ENCODE measurements at places on chromosomes 3 and 15.

DNA sequence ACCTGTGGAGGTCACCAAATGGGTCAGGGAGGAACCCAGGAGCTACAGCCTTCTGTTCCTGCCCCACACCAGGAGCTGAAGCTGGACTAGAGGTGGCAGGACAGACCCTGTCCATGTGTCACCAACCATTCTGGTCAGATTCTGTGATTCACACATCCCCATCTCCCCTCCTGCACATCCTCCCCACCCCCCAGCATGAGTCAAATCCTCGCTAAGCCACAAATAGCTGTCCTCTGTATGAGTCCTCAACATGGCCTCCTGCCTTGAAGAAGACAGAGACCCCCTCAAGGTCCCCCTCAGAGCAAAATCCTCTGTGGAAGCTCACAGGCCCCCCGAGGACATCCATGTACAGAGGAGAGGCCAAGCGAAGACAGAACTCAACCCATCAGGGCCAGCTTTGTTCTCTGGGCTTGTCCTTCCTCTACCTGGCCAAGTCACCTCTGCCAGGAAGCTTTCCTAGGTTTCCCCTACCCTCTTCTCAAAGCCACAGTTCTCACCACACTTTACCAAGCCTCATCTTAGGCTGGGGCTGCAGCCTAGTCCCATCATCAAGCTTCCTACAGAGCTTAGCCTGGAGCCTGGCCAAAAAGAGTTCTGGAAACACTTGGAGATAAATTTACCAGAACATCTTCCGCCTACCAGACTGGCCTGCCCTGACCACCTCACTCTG, 17.1 kb downstream of the CACNA2D2 start:
- no peak for DNase-seq

GRCh38 chr3:59142556-59142955, 92.7 kb upstream of the CFAP20DC start:
- DNase-seq, result no peak

GRCh38 chr3:182436547-182436946, 356.8 kb upstream of the ATP11B start:
- DNase-seq, result no peak

DNA sequence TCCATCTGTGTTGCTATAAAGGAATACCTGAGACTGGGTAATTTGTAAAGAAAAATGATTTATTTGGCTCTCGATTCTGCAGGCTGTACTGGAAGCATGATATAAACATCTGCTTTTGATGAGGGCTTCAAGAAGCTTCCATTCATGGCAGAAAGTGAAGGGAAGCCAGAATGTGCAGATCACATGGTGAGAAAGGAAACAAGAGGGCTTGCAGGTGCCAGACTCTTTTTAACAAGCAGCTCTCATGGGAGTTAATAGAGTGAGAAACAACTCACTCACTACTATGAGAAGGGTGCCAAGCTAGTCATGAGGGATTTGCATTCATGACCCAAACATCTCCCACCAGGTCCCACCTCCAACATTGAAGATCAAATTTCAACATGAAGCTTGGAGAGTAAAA, 247.2 kb downstream of the ZIC4 start:
- DNase-seq, result no peak

- DNase-seq, result no peak
These were observed 120.5 kb upstream of the ALDH1A3 start for GRCh38 chr15:100759106-100759505.

GRCh38 chr15:39685999-39686613, 96.5 kb downstream of the FSIP1 start:
- no peak for DNase-seq

DNA sequence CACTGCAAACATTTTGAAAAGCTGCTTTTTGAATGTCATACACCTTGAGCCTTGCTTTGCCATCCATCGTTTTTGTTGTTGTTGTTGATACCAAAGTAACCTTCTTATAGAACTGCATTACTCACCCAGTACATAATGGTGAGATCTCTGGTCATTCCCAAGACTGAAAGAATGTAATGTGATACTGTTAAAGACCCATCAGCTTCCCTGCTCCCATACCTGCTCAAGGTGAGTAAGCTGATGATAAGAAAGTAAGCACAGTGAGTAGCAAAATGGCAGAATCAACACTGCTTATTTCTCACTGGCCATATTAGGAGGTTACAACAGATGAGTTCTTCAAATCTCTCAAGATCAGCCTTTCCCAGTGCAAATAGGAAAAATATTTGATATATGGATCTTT, 89.8 kb downstream of the CADPS start:
- DNase-seq, result no peak

DNA sequence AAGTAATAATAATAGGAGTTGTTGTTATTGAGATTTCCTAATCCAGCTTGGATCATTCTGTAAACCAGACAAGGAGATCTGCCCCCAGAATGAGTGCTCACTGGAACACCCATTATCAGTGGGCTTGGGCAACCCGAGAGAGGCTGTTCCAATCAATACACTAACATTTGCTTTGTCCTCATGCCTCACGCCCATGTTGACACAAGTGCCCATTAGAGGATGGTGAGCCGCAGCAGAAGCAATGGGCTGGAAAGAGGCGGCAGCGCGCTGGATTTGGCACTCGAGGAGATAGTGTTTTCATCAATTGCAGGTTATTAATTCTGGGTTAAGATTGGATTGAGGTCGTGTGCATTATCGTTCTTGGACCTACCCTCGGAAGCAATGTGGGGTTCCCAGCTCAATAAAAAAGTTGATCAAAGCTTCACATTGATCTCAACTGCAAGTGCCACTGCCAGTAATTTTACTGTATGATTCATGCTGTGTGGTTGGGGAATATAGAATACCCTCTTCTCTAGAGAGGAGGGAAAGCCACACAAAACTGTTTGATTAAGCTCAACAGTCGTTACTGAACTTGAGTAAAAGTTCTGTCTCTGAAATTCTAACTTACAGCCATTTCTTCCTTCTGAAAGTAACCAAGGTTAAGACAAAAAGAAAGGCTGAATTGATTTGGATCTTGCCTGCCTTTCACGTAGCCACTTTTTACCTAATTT, 15.7 kb downstream of the LYZL4 start:
- no peak for DNase-seq

DNA sequence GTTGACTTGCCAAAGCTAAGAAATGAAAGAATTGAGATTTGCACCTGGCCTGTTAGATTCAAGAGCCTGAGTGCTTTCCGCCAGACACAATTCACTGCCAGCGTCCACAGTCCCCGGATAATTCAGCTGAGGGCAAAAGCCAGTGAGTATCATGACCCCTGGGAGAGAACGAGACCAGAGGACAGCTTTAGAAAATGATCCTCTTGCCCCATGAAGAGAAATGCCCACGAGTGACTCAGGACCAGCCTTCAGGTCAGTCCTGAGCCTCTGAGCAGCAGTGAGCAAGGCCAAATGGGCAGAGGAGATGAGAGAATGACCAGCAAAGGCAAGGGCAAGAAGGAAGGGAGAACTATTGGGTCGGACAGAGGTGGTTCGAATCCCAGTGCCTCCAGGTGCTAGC, 273.5 kb downstream of the FAM43A start:
- no peak for DNase-seq

GRCh38 chr3:152474585-152474984, 205.9 kb downstream of the MBNL1 start:
- DNase-seq, result no peak

GRCh38 chr3:61896251-61896650, 334.9 kb downstream of the PTPRG start:
- no peak for DNase-seq

DNA sequence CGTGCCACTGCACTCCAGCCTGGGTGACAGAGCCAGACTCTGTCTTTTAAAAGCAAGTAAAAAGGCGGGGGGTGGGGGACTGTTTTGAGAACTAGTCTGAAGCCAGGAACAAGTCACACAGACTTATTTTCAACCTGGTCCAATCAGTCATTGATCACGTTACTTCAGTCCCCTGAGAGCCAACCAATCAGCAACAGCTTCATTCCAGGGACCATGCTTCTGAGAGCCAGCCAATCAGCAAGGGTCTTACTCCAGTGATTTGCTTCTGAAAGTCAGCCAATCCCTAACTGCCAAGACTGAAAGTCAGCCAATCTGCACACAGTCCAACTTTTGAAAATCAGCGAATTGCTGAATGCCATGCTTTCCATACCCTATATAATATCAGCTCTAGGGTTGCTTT, 48.6 kb upstream of the C15orf39 start:
- DNase-seq, result no peak

- DNase-seq, result no peak
These were observed 64.0 kb upstream of the TTBK2 start for GRCh38 chr15:42984493-42985034.

- DNase-seq, result no peak
These were observed 142.3 kb downstream of the GHSR start for GRCh38 chr3:172305974-172306373.

DNA sequence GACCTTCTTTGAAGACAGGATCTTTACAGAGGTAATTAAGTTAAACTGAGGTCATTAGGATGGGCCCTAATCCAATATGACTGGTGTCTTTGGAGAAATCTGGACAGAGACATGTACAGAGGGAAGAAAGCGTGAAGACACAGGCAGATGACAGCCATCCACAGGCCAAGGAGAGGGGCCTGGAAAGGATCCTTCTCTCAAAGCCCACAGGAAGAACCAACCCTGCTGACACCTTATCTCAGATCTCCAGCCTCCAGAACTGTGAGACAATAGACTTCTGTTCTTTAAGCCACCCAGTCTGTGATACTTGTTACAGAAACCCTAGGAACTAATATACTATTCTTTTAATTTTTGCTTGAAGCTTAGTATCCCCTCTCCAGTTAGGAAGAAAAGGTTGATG, 74.2 kb downstream of the WDR76 start:
- no peak for DNase-seq

DNA sequence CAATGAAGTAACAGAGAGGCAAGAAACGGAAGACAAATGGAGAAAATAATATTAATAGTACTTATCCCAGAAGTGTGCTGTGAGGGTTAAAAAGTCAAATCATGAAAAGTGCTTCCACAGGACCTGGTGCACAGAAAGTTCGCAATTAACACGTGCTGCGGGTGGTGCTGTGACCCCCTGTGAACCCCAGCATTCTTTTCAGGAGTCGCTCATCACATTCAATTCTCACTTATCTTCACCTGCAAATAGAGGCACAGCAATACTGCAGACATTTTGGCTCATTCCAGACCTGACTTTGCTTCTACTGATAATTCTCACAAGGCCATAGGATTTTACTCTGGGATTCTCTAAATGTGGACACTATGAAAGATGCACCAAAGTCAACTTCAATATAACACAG, 584.4 kb downstream of the GRM7 start:
- no peak for DNase-seq

GRCh38 chr15:90988296-90988695, 6.0 kb downstream of the PRC1 start:
- no peak for DNase-seq

GRCh38 chr3:175077216-175077615, 218.1 kb downstream of the NAALADL2 start:
- DNase-seq, result no peak

DNA sequence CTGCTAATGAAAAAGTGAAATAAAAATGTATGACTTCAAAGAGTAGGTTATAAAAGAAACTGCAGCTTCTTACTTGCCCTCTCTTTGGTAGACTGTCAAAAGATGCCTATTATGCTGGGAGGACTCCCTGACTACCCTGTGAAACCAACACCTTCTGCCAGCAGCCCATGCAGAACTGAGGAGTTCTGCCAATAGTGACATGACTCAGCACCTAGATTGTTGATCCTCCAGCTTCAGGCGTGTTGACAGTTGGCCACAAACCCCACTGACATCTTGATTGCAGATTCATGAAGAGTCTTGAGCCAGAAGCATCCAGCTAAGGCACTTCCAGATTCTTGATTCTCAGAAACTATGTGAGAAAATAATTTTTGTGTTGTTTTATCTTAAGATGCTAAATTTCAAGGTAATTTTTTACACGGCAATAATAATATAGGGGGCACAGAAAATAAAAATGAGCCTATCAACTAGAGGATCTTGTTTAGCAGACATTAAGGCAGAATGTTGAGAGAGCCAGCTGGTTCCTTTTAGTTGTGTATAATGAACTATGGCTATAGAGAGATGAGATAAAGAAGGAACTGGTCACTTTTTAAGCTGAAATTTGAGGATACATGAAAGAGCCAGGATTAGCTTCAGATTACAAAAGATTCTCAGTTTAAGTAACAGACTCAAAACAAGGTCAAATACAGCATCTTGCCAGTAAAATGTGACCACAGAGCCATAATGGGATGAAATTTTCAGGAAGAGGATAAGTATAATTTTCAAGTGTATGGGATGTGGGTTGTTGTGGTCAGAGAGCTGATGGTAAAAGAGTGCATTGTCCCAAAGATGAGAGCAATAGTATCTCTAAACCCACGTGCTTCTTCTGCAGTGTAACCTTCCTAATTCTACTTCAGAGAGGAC, 588.7 kb upstream of the CBLB start:
- no peak for DNase-seq

GRCh38 chr3:5022966-5023776, 43.9 kb downstream of the BHLHE40 start:
- peak; percentile 91 for DNase-seq

DNA sequence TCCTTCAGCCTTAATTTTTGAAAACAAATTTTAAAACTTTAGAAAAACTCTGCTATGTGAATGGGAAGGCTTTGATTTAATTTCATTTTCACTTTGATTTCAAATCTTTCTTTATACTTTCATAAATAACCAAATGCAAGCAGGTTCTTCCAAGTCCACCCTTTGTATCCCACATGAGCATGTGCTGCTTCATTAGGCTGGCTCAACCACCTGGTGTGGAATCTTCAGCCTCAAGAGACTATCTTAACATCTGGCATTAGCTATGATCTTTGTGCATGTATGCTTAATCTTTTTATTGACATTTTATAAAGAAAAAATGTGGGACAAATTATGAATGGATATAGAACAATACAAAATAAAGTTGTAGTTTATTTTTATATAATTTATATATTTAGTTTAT, 81.8 kb upstream of the MLF1 start:
- DNase-seq, result no peak

DNA sequence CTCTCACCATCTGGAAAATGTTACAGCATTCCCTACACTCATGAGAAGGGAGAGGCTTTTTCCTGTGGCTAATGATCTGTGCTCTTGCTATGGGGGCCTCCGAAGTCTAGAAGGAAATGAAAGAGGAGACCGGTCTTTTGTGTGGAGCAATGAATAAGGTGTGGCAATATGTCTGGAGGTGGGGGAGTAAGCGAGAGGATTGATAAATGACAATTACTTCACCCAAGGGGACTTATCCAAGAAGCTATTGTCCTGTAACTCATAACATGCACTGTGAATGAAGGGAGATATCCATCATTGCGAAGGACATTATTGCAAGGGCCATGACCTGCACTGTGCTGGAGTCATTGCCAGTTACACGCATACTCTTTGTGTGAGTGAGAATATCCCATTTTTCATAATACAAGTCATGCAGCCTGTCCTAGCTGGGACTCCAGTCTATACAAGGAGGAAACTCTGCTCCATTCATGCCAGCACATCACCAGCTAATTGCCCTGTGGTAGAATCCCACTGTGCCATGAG, 37.7 kb upstream of the SYNPR start:
- no peak for DNase-seq

GRCh38 chr3:124118397-124118796, 126.5 kb upstream of the ROPN1 start:
- DNase-seq, result no peak

- DNase-seq, result no peak
These were observed 69.8 kb upstream of the BFSP2 start for GRCh38 chr3:133330065-133330464.
